Progenitor cell of endocrine pancreas (in vitro differentiated cells): ENCODE measurements at places on chromosomes 2 and 18.

DNA sequence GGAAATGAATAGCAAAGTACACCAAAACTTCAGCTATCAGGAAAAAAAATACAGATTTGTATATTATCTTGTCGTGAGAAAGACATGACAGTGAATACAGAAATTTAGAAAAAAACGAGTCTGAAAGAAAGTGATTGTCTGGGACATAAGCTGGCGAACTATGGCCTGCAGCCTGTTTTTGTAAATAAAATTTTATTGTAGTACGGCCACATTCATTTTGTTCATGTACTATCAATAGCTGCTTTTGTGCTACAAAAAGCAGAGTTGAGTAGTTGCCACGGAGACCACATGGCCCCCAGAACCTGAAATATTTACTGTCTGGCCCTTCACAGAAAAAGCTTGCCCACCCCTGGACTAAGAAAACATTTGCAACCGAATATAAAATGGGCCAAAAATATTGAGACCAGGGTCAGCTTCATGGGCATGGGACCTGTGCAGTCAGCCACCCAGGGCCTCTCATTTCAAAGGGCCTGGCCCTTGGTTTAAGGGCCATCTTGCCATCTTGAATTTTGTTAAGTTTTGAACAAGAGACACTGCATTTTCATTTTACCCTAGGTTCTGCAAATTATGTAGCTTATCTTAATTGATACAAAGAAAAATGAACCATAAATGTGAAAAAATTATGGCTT is 17.9 kb downstream of the ANTXR1 start:
- no peak for DNase-seq

GRCh38 chr2:234676783-234677450 is 180.0 kb upstream of the ARL4C start:
- DNase-seq = no peak

DNA sequence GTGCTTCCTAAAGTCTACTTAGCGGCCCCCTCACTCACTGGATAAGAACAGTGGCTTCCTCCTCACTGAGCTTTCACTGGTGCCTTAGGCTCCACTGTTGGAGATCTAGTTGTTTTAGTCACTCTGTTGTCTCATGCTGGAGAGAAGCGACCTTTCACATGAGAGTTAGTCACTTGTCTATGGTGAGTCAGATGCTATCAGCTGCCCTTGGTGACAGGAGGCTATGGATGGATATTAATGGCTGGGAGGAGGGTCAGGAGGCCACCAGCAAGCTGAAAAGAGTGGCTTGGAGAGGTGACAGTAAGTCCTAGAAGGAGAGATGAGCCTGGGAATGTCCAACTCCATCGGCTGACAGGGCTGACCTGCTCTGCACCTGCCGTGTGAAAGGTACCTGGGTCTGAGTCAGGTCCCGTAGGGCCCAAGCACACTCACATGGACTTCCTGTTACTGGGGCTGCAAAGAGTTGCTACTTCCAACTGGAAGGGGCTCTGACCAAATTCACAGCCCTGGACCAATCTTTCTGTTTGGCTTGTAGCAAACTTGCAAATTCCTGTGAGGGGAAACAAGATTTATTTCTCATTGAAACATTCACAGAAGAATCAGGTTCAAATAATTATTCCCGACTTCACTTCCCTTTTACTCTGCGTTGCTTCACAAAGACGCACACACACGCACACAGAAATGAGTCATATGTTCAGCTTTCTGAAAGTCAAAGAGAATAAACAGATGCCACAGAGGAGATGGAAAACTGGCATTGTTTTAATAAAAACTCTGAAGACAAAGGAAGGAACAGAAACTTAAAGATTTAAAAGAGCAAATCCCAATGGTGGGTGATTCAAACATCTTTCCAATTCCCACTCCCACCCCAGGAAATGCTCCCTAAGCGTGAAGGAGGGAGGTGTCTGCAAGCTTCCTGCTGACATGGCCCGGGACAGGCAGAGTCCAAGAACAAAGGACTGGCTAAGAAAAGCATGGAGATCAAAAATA is 203.5 kb upstream of the TWIST2 start:
- no peak for DNase-seq

DNA sequence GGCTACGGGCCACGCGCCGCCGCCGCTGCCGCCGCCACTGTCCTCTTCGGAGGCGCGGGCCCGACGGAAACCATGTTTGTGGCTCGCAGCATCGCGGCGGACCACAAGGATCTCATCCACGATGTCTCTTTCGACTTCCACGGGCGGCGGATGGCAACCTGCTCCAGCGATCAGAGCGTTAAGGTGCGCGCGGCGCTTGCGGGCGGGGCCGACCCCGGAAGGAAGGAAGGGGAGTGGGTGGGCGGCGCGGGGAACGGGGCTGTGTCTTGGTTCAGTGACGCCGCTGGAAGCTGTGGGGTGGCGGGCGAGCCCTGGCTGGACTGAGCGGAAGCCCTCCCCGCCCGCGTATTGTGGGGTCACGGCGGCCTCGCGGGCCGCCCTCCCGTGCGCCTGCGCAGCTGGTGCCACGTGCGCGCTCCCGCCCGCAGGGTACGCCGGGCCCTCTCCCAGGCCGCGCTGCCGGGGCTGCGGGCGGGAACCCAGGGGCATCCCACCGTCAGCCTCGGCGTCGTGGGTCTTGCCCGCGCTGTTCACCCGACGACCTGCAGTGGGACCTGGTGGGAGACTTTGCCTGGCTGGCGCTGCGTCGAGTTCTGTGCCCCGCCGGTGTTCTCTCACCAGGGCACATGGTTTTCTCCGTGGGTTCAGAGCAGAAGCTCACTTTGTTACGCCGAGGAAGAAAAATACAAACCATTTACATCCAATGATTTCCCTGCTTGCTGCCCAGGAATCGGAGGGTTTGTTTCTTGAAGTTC is 416 bp downstream of the SEH1L start:
- peak; percentile 77 for DNase-seq

DNA sequence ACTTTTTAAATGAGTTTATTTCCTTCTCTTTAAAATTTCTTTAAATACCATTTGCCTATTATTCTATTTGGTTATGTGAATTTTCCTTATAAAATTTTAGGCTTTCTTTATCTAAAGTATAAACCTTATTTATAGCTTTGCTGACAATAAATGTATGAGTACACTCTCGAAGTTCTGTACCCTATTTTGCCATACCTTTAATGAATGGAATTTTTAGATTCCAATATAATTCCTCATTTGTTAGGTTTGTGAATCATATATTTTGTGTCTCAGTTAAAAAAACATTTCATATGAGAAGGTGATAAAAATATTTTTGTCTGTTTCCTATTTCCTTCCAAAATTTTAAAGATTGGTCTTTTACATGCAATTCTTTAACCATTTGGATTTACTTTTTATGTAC is 427.4 kb upstream of the SLC8A1 start:
- no peak for DNase-seq

DNA sequence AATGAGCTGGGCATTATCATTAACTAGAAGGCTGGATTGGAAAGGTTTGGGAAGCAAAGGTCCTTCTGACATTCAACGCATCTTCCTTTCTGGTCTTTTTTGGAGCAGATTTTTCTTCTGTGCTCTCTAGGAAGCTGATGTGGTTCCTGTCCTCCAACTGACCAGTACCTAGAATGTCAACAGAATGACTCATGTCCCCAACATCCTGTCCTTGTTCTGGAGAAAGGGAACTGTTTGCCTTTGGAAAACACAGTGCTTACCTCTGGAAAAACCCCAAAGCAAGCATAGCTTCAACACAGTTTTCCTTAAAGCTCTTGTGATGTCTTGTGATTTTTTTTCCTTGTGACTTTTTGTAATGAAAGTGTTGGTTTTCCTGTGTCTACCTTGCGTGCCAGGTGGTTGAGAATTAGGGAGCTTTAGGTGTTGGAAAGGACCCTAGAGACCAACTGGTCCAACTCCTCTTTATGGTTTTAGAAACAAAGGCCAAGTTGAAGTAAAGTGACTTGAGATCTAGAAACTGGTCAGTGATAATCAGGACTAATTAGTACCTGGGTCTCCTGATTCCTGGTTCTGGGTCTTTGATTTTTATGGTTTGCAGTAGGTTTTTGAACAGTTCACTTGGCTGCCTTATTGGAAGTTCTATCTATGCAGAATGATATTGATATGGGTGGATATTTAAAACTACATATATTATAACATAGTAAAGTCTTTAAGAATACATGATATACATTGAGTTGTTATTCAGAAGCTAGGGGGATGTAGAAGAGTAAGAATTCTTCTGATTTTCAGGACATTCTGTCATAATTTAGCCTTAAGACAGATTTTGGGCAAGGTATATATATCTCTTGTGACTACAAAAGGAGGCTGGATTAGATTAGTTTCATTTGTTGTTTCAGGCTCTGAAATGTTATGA is 70.5 kb downstream of the FMNL2 start:
- no peak for DNase-seq

- DNase-seq = no peak
These were observed 242.1 kb downstream of the DCC start for GRCh38 chr18:52582061-52582460.

DNA sequence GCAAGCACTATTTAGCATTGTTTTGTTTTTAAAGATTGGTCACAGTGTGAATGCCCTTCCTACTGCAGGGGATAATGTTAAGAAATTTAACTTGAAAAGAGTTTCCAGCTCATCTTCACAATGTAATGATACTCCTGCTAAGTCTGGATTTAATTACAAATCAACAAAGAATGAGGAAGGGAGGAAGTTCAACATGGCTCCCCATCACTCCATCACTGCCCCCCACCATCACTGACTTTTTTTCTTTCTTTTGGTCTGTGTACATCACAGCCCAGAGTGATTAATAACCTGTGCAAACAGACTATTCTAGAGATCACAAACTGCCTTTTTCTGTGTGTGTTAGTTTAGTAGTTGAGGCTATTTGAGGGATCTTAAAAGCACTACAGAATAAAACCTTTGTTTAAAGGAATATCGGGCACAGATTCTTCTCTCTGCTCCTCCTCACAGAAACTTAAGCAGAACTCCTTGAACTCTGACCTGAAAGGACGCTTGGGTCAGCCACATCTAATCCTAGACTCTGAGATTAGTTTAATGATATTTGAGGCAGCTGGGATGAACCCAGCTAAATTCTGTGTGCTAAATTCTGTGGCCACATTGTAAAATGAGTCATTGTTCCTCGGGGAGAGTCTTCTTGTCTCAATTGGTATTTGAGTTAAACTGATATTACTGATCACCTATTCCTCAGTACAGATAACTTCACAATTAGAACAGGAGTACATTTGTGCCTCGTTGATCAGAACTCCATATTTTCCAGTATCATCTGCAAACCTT is 47.8 kb downstream of the SATB2 start:
- no peak for DNase-seq

GRCh38 chr2:138930571-138930970 is 150.4 kb upstream of the NXPH2 start:
- DNase-seq = no peak

GRCh38 chr2:165013944-165014619 is 58.8 kb upstream of the SLC38A11 start:
- DNase-seq = no peak

- DNase-seq = no peak
These were observed 782.3 kb downstream of the LRP1B start for GRCh38 chr2:141348481-141348880.

GRCh38 chr18:24011123-24011917 is 3.2 kb upstream of the TTC39C start:
- DNase-seq = no peak

GRCh38 chr2:231063347-231063746 is 6.7 kb downstream of the PSMD1 start:
- DNase-seq = no peak

DNA sequence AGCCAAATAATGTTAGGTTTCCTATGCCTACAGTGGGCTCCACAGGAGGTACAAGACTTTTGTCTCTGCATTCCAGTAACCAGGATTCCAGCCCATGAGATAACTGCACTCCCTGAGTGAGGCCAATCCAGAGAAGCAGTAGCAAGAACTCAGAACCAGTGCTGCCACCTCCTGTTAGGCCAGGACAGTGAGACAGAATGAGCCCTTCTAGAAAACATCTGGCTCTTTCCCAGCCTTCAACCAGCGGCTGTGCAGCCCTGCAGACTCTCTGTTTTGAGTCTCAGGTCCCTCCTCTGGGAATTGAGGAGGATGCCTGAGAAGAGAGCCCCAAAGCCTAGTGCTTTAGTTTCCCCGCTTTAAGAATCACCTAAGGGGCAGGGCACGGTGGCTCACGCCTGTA is 44.2 kb downstream of the ARID5A start:
- DNase-seq = no peak

GRCh38 chr2:222538535-222538934 is 114.2 kb downstream of the SGPP2 start:
- DNase-seq = no peak

DNA sequence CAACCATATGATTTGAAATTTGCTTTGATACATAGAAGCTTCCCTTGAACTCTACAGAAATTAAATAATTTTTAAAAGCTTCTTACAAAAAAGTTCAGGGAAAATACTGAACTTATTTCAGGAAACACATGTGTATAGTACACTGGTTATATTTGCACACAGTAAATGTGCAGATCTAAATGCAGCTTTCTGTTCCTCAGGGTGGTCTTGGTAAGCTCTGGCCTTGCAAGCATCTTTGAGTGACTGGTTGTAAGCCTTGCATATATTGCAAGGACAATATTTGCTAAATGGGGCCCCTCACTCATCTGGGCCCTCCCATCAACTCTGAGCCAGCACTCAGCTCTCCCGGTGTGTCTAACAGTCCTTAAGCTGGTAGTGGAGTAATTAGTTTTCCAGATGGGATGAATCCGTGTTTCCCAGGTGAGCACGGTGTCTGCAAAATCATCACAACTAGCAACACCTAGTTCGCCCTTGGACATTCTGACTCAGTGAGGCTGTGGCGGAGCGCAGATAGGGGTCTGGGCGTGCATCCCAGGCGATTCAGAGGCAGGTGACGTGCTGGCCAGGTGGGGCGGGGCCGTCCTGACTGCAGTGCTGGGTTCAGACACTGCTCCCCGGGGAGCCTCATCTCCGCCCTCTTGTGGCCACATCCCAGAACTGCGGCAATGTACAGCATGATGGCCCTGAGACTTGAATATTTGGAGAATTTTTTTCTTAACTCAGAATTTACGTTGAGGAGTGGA is 149.6 kb downstream of the MBP start:
- peak; percentile 92 for DNase-seq

GRCh38 chr2:48677450-48677849 is 59.8 kb downstream of the GTF2A1L start:
- no peak for DNase-seq

GRCh38 chr2:8644605-8645175 is 37.2 kb upstream of the ID2 start:
- DNase-seq = no peak

- no peak for DNase-seq
These were observed 80.9 kb downstream of the SP100 start for GRCh38 chr2:230496891-230497290.

DNA sequence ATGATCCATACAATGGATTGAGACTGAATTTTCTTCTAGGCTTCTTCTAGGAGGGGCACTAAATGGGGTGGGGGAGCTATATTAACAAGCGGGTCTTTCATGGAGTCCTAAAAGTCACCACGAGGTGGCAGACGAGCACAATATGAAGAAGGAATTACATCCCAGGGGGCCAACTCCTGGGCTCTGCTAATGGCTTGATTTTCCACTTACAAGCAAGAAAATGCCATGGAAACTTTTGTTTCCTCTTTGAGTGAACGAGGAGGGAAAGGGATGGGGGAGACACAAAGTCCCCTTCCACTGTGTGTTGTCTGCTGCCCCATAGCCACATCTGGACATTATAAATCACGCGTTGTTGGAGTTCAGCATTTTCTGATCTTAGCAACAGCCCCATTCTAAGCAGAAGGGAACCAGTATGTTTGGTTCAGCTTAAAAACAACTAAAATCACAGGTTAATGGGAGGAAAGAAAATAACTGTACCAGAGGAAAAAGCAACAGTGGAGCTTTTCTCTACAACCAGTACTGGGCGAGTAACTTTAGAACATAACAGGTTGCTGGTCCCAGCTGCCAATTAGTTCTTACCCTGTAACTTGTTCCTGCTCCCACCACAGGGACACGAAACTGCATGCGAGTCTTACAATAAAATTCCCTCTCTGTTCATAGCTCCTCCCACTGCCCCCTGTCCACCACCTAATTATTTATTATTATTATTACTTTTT is 285.0 kb upstream of the PARD3B start:
- DNase-seq = peak; percentile 63
